ENCODE measurements at places on chromosomes 1 and 21.
A peak's percentile ranks its signal among the peaks of the same experiment; 100 is the strongest.

- no peak for DNase-seq
Measured at GRCh38 chr1:226846786-226847185, 23.6 kb upstream of the PSEN2 start.

- DNase-seq = no peak
Measured at GRCh38 chr1:151568626-151569088, 28.5 kb downstream of the TUFT1 start.

DNA sequence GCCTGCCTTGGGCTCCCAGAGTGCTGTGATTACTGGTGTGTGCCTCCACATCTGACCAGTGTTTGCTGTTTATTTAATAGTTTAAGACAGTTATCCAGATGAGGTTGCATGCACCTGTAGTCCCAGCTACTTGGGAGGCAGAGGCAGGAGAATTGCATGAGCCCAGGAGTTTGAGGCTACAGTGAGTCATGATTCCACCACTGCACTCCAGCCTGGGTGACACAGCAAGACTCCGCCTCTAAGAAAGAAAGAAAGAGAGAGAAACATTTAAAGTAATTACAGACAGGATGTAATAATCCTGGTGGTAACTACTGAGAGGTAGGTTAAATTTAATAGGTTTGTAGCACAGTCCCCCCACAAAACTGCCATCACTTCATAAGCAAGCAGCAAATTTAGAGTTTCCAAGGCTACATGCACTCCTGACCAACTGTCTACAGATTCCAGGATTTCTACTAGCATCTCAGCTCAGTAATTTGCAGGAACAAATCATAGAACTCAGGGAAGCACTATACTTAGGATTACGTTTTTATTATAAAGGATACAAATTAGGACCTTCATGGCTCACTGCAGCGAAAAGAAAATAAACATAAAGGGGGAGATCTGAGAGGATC, 89.6 kb downstream of the PKN2 start:
- DNase-seq = no peak

GRCh38 chr1:242089911-242090310, 91.0 kb upstream of the MAP1LC3C start:
- no peak for DNase-seq

DNA sequence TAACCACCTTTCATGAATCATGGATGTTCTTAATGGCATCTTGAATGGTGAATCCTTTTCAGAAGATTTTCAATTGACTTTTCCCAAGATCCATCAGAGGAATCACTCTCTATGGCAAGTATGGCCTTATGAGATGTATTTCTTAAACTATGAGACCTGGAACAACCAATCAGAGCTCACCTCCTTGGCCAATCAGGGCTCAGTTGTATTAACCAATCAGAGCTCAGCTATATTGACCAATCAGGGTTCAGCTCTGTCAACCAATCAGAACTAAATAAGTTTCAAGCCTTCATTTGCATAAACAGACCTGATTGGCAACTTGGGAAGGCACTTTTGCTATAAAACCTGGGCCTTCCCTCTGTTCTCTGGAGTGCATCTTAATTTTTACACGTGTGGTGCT, 13.6 kb upstream of the FAM3B start:
- DNase-seq = no peak

DNA sequence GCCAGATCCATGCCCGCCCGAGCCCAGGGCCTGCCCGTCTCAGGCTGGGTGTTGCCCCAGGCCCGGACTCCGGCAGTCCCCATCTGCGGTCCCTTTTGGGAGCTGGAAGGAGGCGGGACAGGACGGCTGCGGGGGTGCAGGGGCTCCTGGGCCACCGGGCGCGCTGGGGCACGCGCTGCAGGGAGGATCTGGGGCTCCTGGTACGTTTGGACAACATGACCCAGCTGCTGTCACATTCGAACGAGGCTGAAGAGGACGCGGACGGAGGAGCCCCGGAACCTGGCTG, 6.6 kb upstream of the CALML6 start:
- peak; percentile 19 for DNase-seq

GRCh38 chr1:36988321-36988720, 46.0 kb downstream of the GRIK3 start:
- no peak for DNase-seq

GRCh38 chr1:100076744-100077143, 56.0 kb downstream of the SASS6 start:
- no peak for DNase-seq

GRCh38 chr1:168989985-168990384, 116.5 kb upstream of the ATP1B1 start:
- no peak for DNase-seq

DNA sequence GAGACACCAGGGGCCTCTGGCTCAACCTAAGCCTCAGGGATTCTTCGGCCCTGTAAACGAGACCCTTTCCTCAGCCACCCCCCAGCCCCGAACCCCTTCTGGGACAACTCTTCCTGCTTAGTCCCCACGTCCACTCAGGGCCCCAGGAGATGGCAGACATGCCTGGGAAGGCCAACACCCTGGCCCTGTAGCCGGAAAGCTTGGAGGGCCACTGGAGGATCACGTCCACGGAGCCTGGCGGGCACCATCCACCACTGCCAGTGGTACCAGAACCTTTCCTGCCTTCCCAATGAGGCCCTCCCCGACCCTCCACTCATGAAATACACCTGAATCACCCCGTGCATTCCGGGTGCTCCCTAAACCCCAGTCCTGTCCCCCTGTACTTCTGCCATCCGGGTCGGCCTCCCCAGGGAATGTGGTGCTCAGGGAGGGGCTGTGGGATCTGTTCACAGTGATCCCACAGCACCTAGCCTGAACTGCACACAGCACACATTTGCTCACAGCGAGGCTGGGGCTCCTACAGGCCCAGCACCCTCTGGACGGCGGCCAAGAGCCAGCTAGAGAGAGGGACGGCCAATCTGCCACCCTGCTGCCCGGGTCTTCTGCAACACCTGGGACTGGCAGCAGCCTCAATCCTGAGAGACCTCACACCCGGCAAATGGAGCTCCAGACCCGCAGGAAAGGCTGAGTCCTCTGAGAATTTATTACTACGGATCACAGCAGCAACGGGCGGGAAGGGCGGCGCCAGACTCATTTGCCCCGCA, 1.8 kb downstream of the AURKAIP1 start:
- no peak for DNase-seq

DNA sequence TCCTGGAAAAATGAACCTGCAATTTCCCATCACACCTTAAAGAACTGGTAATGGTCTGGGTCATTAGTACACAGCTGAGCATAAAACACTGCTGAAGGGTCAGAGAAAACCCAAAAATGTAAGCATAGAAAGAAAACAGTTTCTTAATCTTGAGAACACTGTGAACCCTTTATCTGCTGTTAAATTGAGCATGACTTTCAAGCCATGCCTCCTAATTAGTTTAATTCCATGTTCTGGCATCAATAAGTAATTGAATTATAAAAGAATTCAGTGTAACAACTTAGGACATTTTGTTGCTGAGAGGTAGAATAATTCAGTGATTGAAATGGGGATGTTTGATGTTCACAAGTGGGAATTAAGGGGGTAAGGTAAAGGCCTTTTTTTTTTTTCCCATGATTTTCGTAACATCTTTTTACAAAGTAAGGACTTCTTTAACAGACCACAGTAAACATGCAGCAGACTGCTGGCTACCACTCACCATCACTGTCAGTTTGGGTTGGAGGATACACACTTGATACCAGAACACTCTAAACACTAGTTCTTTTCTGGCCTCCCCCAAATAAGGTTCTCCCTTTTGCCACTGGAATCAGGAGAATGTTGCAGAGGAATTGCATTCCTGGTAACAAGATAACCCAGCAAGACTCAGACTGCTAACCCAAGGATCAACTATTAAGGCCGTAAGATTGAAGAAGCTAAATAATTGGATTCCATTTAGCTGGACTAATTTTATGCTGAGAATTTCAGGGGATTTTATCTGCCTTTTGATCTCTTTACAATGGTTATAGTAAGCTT, 3.0 kb downstream of the RWDD3 start:
- DNase-seq = no peak

DNA sequence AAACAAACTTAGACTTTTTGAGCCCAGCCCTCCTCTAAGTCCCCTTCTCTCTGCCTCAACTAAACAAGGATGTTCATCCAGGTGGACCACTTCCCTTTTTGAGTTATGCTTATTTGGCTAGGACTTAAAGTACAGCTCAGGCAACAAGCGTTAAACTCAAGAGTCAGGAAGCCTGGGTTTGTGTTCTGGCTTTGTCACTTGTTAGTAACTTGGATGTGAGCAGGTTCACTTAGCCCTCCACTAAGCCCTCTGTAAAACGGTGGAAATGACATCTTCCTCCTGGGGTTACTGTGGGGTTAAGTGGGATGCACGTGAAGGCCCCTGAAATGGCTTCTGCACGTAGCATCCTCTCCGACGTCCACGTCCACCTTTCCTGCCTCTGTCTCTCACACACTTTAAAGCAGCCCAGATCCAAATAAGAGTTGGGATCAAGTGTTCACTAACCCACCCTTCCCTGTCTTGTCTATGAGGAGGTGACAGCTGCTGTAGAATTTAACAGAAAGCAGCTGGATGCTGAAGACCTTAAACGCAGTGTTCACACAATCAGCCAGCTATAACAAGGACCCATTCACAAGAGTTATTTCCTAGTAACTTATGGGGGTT, 152.7 kb downstream of the TGFBR3 start:
- DNase-seq = no peak

GRCh38 chr1:197768014-197768805, 7.1 kb downstream of the DENND1B start:
- DNase-seq = no peak

GRCh38 chr21:45981151-45982091, at the start of gene COL6A1:
TSS of gene COL6A1 (plus strand) at chr21:45981770. CDS start at chr21:45981851, 81 bp downstream.
- peak; percentile 38 for DNase-seq

GRCh38 chr1:37315371-37315846, 159.0 kb upstream of the ZC3H12A start:
- DNase-seq = no peak

- DNase-seq = no peak
Measured at GRCh38 chr1:226763905-226764264, 24.8 kb upstream of the ITPKB start.

DNA sequence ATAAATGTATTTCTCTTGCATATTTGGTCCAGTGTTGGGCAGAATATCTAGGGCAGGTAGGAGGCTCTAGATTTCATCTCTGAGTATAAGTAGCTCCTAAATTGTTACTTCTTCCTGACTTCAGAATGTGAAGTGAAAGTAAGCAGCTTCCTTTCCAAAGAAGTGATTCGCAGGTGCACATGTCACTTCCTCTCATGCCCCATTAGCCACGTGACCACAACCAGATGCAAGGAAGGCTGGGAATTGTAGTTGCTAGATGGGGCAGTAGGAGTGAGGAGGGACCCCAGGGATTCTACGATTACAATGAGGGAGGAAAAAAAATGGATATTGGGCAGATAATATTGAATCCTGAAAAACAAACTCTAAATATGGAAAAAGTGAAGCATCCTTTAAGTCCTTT, 113.2 kb upstream of the CYYR1 start:
- DNase-seq = no peak

- no peak for DNase-seq
Measured at GRCh38 chr1:22225858-22226589, 83.1 kb upstream of the WNT4 start.

DNA sequence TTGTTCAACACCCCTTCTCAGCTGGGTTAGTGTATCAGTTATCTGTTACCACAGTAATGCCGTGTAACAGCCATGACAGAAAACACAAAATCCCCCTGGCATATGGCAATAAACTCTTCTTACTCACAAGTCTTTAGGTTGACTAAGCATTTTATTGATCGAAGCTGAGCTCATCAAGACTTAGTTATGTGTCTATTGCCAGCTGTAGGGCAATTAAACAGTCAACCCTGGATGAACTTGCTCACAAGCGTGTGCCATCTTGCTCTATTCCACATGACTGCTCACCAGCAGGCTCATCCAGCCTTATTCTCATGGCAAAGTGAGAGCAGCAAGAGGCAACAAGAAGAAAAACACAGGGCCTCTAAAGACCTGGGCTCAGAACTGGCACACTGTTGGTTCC, 333.8 kb upstream of the PTBP2 start:
- no peak for DNase-seq

GRCh38 chr1:95497566-95497965, 263.6 kb downstream of the RWDD3 start:
- no peak for DNase-seq
